ENCODE measurements at places on chromosomes 1 and 21.
A peak's percentile ranks its signal among the peaks of the same experiment; 100 is the strongest.

- DNase-seq, result no peak
Measured at GRCh38 chr1:52672946-52673345, 25.2 kb downstream of the COA7 start.

- no peak for DNase-seq
Measured at GRCh38 chr1:26721669-26722355, 26.0 kb downstream of the ARID1A start.

DNA sequence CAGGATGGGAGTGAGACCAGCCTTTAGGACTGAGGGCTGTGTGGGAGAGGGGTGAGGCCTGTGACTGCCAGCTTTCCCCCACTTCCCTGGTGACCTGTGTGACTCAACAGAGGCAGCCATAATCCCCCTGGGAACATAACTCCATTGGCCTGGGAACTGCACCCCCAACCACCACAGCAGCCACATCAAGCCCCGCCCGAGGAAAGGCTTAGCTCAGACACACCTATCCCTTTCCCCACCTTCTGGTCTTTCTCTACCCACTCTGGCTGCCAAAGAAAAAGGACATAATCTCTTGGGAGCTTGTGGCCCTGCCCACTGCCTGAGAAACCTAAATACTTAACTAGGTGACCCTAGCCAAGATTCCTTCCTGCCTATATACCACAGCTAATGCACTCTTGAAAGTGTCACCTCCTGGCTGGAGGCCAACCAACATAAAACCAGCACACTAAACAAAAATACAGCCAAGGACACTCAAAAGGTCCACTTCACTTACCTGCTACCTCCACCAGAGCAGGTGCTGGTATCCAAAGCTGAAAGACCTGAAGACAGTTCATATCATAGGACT lies 406.6 kb upstream of the CAMK1G start:
- no peak for DNase-seq

GRCh38 chr1:7011826-7012225 lies 226.6 kb downstream of the CAMTA1 start:
- no peak for DNase-seq

DNA sequence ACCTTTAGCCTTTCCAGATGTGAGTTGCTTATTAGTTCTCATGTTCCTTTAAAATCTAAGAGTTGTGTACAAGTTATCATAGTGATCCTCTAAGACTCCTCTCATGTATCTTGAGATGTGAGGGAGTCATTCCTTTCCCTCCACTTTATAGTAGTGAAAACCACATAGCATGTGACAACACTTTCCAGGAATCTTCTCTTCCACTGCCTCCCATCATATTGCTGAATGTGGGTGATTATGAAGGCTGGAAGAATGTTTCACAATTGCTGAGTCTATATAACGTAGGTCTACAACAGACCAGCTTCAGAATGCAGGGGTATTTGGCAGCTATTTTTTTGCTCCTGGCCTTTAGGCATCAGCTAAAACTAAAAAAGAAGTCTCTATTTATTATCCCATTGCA lies 44.7 kb upstream of the LRRC7 start:
- no peak for DNase-seq

DNA sequence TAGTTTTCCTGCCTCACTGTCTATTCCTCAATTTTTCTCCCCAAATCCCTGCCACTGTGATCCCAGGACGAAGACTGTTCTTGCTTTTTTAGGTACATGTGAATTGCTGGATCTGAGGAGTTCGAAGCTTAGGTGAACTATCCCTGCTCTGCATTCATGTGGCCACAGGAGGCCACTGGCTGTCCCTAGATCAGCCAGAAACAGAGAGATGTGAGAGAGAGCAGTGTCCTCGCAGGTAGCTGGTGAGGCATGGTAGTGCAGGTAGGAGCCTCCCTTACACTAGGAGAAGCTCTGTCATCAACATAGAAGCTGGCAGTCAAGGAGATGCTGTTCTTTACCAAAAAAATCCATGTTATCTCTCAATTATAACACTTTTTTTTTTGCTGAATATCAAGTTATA lies 71.5 kb downstream of the USP24 start:
- DNase-seq, result no peak

- peak; percentile 8 for DNase-seq
Measured at GRCh38 chr1:200905411-200906052, 10.8 kb downstream of the INAVA start.

GRCh38 chr1:94413311-94413710 lies 4.9 kb upstream of the ABCD3 start:
- no peak for DNase-seq

- DNase-seq, result no peak
Measured at GRCh38 chr1:54337928-54338327, 68.3 kb downstream of the SSBP3 start.

GRCh38 chr1:247440001-247440620 lies 17.8 kb downstream of the OR2B11 start:
- DNase-seq, result no peak

- no peak for DNase-seq
Measured at GRCh38 chr1:82792151-82792550, 991.4 kb downstream of the ADGRL2 start.

DNA sequence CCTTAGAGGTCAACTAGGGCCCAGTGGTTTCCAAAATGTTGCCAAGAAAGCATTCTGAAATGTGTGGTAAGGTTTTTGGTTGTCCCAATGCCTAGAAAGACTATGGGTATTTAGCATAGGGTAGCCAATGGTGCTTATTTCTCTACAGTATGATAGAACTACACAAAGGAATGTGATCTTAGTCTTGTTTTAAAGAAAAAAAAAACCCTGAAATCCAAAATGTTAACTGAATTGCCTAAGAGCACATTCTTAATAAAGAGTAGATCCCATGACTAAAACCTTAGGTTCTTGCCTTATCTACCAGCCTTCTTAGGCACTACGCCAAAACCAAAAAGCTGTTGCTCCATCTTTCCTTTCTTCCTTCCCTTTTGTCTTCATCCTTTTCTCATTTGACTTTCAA lies 428.2 kb downstream of the MRPL39 start:
- no peak for DNase-seq

DNA sequence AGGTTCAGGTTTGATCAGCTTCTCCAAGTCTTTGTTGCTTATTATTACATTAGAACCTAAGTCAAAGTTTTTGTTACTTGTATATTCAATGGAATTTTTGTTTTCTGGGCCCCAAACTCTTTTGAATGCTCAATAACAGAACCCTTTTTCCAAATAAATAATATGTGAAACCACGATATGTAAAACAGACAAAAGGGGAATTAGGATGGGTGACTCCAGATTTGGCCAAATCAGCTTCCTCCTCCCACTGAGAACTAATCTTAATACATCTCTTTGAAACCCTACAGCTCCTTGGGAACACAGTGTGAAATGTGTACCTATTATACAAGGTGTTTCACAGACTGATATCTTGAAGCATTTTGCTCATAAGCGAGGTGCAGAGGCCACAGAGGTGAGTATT lies 67.0 kb upstream of the TNFSF18 start:
- no peak for DNase-seq

DNA sequence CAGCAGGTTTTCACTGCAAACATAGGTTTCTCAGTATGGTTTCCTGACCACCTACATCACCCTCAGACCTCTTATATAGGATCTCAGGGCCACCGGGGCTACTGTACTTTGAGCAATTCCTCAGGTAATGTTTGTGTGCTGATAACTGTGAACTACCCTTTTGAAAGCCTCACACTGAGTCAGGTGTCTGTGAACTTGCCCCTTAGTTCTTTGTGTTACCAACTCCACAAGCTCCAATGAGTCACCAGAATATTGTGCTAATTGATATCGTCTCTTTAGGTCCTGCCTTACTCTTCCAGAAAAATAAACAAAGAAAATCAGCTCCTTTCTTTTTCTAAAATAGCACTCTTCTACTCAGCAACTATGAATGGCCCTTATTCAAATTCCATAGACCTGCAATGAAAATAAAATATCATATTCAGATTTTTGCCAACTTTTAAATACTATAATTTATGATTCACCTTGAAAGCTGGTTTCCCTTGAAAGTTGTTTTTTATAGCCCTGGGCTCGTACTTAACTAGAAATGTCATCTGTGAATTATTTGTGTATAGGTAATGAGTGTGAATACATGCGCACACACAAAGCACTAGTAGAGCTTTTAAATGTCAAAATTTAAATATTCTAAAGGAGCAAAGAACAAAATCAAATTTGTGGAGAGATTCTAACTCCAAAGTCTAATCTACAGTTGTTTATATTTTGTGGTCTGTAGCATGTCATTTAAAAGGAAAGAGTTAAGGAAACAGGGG lies 88.1 kb upstream of the WARS2 start:
- DNase-seq, result no peak

DNA sequence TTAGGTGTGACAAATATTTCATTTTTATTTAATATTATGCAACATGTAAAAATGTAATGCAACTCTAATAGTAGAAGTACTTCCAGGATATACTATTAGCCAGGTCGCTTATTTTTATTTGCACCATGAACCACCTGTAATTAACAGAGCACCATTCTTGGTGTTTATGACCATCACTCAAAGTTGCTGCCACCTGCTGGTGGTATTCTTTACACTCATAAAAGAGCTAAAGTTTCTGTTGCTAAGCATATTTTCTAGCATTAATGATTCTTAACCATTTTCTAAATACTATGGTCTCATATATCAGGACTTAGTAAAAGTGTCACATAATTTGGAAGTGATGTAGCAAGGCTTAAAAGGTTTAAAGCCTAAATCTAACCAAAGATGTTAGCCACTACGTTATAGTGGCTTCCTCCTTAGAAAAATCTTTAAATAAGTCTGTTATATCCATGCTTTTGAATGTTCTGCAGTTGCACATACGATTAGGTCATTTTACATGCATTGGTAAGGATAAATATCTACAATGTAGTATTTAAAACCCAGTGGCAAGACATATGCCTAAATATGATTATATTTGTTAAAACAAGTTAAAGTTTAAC lies 244.5 kb downstream of the NEGR1 start:
- no peak for DNase-seq

GRCh38 chr21:46173573-46173972 lies 10.7 kb downstream of the SPATC1L start:
- DNase-seq, result no peak

GRCh38 chr1:91891454-91891853 lies 5.5 kb upstream of the TGFBR3 start:
- DNase-seq, result no peak

GRCh38 chr1:18178111-18178510 lies 70.5 kb downstream of the IGSF21 start:
- DNase-seq, result no peak

- DNase-seq, result no peak
Measured at GRCh38 chr1:22471078-22471477, 19.4 kb downstream of the ZBTB40 start.

DNA sequence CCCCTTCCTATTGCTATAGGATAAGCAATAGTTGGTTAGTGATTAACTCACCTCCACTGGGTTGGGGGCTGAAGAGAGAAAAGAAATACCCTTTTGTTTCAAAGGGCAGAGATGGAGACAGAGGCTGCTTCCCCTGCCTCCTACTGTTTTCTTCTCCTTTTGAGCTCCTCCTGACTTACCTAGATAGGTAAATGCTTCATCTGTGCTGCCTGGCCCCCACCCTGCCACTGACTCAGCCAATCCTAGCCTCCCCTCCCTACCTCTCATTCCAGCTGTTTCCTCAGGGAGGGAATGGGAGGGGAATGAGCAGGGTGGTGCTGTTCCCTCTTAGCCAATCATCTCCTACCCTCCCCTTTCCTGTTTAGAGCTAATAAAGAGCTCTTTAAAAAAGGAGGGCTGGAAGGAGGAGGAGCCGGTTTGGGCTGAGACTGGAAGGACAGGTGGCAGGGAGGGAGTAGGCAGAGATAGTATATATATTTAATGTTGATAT lies at the start of gene C1orf116:
TSS of gene C1orf116 (minus strand) at position 229 of the 490 bp plus-strand sequence. CDS start 5,158 bp downstream, outside the sequence.
- DNase-seq, result no peak

DNA sequence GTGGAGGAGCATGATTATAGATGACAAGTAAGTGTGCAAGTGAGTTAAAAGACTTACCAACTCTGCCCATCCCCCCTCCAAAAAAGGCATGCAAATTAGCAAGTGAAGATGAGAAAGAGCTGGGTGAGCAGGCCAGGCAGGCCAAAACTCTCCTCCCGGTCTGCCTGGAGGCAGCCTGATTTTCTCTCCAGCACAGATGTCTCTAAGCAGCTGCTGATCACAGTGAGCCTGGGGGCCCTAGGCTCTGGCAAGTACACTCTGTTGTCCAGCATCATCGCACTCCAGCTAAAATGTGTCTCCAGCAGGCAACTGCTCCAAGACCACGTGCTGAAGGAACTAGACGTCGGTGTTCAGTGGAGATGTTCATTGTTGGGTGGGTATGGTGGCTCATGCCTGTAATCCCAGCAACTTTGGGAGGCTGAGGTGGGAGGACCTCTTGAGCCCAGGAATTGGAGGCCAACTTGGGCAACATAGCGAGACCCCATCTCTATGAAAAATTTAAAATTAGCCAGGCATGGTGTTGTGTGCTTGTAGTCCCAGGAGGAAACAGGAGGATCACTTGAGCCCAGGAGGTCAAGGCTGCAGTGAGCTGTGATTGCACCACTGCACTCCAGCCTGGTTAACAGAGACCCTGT lies 56.7 kb upstream of the PUM1 start:
- DNase-seq, result no peak

- DNase-seq, result no peak
Measured at GRCh38 chr1:184520336-184520735, 133.5 kb downstream of the C1orf21 start.

DNA sequence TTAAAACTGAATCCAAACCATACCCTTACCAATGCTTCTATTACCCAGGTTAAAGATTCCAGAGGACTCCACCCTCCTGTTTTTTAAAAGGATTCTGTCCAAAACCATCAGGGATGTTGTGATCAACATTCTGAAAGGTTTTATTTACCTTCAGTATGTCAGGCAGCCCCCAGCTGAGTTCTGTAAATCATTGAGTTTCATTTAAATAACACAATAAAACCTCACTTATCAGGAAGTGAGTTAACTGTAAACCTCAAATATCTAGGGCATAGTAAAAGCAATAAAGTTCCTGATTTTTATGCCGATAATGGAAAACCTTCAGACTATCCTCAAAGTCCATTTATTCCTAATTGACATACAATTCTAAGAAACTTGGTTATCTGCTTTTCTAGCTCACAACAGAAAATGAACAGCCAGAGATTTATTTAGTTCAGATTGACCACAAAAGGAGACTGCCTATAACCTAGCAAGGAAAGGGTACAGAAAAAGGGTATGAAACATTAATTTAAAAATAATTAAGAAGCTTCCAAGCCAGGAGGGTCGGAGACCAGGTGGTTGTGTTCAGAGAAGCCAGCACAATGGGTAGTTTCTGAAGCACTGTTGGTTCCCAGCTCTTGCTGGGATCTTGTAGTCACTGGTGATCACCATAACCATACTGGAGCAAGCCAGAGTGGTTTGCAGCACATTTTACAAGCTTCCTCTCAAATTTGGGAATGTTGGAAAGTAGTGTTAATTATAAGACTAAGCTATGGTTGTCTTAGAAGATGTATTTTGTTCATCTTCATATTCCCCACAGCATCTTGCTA lies 336.4 kb upstream of the FMN2 start:
- DNase-seq, result no peak
